ENCODE measurements at places on chromosomes 1 and 21. TPM values are rescaled to one million over a fixed set of nuclear protein-coding genes. Genes with fewer than 3 reads are reported as not detected.

DNA sequence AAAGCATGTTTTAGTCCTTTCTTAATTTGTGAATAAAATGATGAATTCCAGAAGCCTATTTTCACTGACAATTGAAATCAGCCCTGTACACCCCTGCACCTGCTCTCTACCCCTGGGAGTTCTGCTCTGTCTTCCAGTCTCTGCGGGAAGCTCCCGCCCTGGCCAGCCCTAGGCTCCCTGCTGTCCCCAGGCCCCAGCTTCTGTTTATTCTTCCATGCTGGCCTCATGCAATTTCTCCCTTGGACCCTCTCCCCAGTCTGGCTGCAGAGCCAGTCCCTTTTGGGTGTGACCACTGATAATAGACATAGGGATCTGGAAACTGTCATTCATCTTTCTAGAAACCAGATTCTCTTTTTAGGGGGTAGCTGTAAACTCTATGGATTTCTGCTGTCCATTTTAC is 258.6 kb downstream of the GRIK3 start:
- no peak for DNase-seq

GRCh38 chr1:6599141-6599975 is 3.3 kb downstream of the KLHL21 start:
- DNase-seq, result no peak

- DNase-seq, result no peak
Measured at GRCh38 chr1:99652881-99653281, 7.0 kb downstream of the PALMD start.

- no peak for DNase-seq
Measured at GRCh38 chr1:156920233-156921052, at the start of gene LRRC71. TSS of gene LRRC71 (plus strand) at chr1:156920632. CDS start at chr1:156920804, 172 bp downstream.

DNA sequence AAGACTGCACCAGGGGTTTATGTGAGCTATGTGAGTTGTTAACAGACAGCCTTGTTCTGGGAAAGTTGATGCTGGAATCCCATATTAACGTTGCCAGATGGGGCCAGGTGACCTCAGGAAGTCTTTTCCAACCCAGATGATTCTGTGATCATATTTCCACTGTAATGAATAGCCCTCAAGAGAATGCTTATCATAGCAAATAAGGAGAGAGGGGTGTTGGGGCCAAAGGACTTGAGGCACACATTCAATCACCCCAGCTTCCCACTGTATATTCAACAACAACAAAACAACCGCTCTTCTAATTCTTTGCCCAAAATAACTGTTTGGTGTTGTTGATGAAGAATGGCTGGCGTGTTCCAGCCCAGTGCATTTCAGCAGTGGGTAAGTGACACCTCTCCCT is 14.1 kb downstream of the ZNF697 start:
- DNase-seq, result no peak

DNA sequence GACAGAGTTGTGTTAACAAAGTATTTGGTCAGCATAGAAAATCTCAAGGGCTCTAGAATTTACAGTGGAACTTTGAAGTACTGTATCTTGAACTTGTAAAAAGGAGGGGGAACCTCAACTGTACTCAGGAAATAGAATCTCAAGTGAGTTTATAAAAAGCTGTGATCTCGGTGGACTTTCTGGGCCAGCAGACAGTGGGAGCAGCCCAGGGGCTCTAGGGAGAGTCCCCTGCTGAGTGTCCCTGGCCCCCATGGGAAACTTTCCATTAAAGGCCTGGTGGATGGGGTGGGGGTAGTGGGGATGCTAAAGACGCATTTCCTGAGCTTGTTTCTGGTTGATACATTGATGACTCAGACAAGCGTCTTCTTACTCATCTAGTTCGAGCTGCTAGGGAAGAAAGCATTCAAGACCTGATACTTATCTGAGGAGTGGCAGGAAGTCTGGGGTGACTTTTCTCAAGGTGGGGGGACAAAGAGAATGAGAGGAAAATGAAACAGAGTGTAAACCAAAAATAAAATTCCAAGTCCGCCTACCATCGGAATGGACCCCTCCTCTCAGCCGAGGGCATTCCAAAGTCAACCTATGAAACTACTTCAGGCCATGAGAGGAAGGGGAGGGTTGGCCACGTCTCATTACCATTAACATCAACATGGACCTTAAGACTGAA is 65.5 kb downstream of the NID1 start:
- no peak for DNase-seq

The MIS18A gene
- total RNA-seq, result 3.4 TPM

The LAD1 gene
- total RNA-seq, result 91.8 TPM

Measured in vagina (tissue), 2 donors.